Muscle of leg (tissue), 16 donors: ENCODE measurements at places on chromosomes 16 and 17. TPM values are rescaled to one million over a fixed set of nuclear protein-coding genes. Genes with fewer than 3 reads are reported as not detected.

DNA sequence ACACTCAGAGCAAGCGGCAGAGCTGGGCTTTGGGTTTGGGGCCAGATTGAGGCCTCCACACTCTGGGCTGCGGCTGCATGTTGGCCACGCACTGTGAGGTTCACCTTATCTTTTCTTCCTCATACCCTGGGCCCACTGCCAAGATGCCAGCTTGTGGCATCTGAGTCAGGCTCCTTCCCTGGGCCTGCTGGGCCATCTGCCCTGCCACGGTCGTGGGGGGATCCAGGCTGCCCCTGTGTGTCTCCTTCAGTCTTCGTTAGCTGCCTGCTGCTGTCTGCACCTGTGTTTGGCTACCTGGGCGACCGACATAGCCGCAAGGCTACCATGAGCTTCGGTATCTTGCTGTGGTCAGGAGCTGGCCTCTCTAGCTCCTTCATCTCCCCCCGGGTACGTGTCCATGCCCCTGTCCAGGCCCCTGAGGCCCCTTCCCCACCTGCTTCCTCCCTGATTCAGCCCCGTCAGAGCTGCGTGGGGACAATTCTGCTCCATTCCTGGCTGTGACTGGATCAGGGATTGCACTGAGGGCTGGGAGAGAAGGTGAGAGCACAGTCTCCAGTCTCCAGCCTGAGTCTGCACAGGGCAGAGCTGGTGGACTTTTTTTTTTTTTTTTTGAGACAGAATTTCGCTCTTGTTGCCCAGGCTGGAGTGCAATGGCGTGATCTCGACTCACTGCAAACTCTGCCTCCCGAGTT is 11.2 kb downstream of the SPNS3 start:
- H3K36me3 ChIP-seq, result no peaks in the 10 kb centered on the region
- H3K4me3 ChIP-seq, result no peak overlapping the region
- DNase-seq, result peak; percentile 23
- peaks cover 3% of the 10 kb centered on the region for H3K4me1 ChIP-seq
- H3K27me3 ChIP-seq, result peaks cover 2% of the 10 kb centered on the region
- H3K27ac ChIP-seq, result no peak overlapping the region

STH gene
- not detected for polyA plus RNA-seq

GRCh38 chr17:1076299-1076981 is 79.5 kb downstream of the TIMM22 start:
- peaks cover 28% of the 10 kb centered on the region for H3K36me3 ChIP-seq
- H3K4me3 ChIP-seq, result no peak overlapping the region
- no peak for DNase-seq

- H3K4me1 ChIP-seq, result peaks cover 28% of the 10 kb centered on the region
- H3K4me3 ChIP-seq, result no peak overlapping the region
- H3K27ac ChIP-seq, result no peak overlapping the region
- DNase-seq, result no peak
- no peaks in the 10 kb centered on the region for H3K36me3 ChIP-seq
- H3K27me3 ChIP-seq, result peaks cover 3% of the 10 kb centered on the region
Measured at GRCh38 chr17:21361020-21361809, 14.9 kb upstream of the KCNJ12 start.

DNA sequence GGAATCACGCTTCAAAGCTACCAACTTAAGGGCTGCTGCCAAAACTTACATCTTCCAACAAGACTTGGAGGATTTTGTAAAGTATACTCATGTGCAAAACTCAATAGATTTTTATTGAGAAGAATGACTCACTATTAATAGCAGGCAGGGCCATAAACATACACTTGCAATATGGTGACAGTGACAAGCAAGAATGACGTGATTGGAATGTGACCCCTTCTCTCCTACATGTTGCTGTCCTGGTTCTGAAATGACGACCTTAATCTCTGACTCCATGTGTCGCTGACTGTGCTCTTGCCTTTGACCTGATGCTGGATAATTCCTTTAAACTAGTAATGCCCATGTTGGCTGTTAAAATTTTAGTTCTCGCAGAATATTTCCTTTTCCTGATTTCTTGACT is 174.5 kb downstream of the PARN start:
- H3K4me1 ChIP-seq, result peaks cover 2% of the 10 kb centered on the region
- H3K4me3 ChIP-seq, result no peak overlapping the region
- H3K27me3 ChIP-seq, result no peaks in the 10 kb centered on the region
- H3K27ac ChIP-seq, result no peak overlapping the region
- DNase-seq, result peak; percentile 44

- H3K27me3 ChIP-seq, result no peaks in the 10 kb centered on the region
- H3K4me3 ChIP-seq, result no peak overlapping the region
- no peaks in the 10 kb centered on the region for H3K4me1 ChIP-seq
- H3K27ac ChIP-seq, result no peak overlapping the region
Measured at GRCh38 chr17:76635039-76635438, 8.5 kb downstream of the ST6GALNAC1 start.

DNA sequence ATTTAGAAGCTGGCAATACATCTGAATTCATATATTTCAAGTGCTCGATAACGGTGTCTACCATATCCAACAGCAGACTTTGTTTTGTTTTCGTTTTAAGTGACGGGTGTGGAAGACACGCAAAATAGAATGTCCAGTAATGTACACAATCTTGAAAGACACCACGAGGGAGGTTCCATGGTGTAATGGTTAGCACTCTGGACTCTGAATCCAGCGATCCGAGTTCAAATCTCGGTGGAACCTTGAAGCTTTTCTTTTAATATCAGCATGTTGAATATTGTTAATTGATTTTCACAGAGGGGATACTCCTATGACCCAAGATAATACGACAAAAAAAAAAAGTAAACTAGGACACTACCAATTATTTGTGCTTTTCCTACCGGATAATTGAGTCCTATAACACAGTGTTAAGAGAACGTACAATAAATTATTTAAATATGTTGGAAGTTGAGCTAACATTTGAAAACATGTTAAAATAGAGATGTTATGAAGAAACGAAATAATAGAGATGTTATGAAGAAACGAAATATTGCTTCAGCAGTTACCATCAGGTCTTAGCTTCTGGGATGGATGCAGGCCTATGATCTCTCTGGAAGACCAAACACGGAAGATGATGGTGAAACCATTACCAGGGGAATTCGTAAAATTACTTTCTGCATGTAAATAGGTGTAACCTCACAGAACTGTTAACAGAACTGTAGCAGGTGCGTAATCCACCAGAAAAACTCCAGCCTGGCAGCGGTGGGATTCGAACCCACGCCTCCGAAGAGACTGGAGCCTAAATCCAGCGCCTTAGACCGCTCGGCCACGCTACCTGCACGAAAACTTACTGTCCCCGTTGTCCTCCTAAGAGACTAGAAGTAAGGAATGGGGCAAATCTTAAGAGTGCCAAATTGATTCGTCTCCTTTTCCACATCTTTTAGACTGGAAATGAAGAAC is 1.5 kb upstream of the ALOXE3 start:
- peak; percentile 97 for DNase-seq
- peaks cover 49% of the 10 kb centered on the region for H3K4me1 ChIP-seq
- no peaks in the 10 kb centered on the region for H3K36me3 ChIP-seq

GRCh38 chr17:50645748-50646682 is 11.3 kb downstream of the ABCC3 start:
- no peak overlapping the region for H3K27ac ChIP-seq
- no peak overlapping the region for H3K4me3 ChIP-seq
- H3K36me3 ChIP-seq, result no peaks in the 10 kb centered on the region

DNA sequence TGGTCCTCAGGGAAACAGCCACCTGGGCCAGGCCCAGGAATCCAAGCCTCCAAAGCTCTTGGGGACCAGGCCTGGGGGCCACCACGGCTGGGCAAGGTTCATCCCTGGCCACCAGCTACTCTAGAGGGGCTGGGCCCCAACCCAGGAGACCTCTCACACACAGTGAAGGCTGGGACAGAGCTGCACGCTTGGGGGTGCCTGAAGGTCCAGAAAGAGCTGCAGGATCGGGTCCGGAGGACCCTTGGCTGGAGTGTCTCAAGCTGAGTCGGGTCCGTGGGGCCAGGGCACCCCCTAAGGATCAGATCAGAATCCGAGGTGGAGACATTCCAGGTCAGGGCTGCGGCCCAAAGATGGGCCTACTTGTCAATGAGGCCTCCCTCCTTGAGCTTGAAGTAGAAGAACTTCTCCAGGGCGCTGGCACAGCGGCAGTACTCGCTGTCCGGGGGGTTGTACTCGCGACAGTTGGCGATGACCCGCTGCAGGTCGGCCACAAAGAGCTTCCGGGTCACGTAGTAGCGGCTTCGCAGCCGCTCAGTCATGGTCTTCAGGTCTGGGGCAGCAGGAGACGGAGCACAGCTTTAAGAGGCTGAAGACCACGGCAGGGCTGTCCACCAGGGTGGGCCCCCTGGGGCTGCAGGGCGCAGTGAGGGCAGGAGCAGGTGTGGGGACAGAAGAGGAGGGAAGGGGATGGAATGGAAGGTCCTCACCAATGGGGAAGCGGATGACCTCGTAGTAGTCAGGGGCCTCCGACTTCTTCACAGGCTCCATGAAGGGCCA is 967 bp upstream of the DHX58 start:
- H3K4me1 ChIP-seq, result peaks cover 28% of the 10 kb centered on the region
- peaks cover 66% of the 10 kb centered on the region for H3K36me3 ChIP-seq
- no peaks in the 10 kb centered on the region for H3K27me3 ChIP-seq

GPR179 gene
- polyA plus RNA-seq, result 0.37 TPM

DNA sequence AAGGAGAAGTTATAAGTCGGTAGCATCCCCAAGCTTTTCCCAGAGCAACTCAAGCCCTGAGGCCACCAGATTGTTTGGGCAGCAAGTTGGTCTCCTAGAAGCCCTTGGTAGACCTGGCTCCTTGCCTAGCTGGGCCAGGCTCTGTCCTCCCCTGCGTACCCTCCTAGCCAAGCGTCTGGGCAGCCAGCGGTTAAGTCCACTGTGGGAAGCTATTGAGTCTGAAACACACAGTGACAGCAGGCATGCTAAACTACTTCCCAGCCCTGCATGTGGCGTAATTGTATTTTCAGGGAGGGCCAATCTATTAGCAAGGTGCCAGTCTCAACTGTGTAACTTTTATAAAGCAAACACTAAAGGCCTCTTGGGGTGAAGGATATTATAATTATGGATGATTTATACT is 419.1 kb upstream of the RBFOX1 start:
- no peak for DNase-seq
- H3K27me3 ChIP-seq, result no peaks in the 10 kb centered on the region
- no peaks in the 10 kb centered on the region for H3K4me1 ChIP-seq
- H3K36me3 ChIP-seq, result no peaks in the 10 kb centered on the region
- no peak overlapping the region for H3K27ac ChIP-seq
- H3K4me3 ChIP-seq, result no peak overlapping the region

GRCh38 chr17:39238311-39238972 is 12.7 kb upstream of the STAC2 start:
- no peaks in the 10 kb centered on the region for H3K36me3 ChIP-seq
- no peak overlapping the region for H3K4me3 ChIP-seq
- no peak for DNase-seq
- peaks cover 12% of the 10 kb centered on the region for H3K4me1 ChIP-seq
- H3K27me3 ChIP-seq, result peaks cover 4% of the 10 kb centered on the region

BAHCC1 gene
- polyA plus RNA-seq, result 16.6 TPM

GAS7 gene
- 45.9 TPM for polyA plus RNA-seq

HIGD1B gene
- 3.6 TPM for polyA plus RNA-seq

- H3K4me1 ChIP-seq, result no peaks in the 10 kb centered on the region
- no peaks in the 10 kb centered on the region for H3K36me3 ChIP-seq
- DNase-seq, result no peak
- no peaks in the 10 kb centered on the region for H3K27me3 ChIP-seq
- no peak overlapping the region for H3K27ac ChIP-seq
- H3K4me3 ChIP-seq, result no peak overlapping the region
Measured at GRCh38 chr17:66335797-66336196, 33.4 kb downstream of the PRKCA start.

SLC35G6 gene
- 0.15 TPM for polyA plus RNA-seq

TP53TG3C gene
- polyA plus RNA-seq, result not detected

- no peaks in the 10 kb centered on the region for H3K27me3 ChIP-seq
- DNase-seq, result no peak
- H3K4me1 ChIP-seq, result peaks cover 15% of the 10 kb centered on the region
Measured at GRCh38 chr17:41910701-41911391, 7.9 kb downstream of the ACLY start.

DNA sequence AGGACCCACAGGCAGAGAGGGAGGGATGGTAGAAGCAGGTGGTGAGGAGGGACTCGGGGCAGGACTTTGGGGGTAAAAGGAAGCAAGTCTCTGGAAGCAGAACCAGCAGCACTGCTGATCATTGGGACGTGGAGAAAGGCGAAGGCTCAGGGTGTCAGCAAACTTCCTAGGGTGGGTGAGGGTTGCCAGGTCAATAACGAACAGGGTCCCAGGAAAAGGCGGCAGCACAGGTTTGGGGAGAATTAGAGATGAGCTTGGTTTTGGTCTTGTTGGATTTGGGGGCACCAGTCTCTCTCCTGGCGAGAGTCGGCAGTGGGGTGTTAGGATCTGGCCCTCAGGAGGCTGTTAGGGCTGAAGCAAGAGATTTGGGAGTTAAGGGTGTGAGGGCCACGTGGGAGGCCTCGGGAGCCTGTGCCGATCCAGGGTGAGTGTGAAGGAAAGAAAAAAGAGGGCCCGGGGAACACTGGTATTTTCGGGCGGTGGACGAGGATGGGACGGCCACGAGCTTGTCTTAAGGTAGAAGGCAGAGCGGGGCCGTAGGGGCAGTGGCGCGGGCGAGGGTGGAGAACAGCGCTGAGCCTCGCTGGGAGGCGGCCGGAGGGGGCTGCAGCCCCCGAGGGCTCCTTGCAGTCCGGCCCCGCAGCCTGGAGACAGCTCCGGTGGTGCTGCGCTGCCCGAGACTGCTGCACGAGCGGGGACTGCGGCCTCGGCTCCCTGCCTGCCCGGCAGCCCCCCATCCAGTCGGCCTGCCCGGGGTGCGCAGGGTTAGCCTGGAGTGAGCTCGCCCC is 765 bp upstream of the ADORA2B start:
- no peak overlapping the region for H3K27ac ChIP-seq
- H3K36me3 ChIP-seq, result no peaks in the 10 kb centered on the region
- peak overlapping the region; percentile 46 for H3K4me3 ChIP-seq
- no peak for DNase-seq

DNA sequence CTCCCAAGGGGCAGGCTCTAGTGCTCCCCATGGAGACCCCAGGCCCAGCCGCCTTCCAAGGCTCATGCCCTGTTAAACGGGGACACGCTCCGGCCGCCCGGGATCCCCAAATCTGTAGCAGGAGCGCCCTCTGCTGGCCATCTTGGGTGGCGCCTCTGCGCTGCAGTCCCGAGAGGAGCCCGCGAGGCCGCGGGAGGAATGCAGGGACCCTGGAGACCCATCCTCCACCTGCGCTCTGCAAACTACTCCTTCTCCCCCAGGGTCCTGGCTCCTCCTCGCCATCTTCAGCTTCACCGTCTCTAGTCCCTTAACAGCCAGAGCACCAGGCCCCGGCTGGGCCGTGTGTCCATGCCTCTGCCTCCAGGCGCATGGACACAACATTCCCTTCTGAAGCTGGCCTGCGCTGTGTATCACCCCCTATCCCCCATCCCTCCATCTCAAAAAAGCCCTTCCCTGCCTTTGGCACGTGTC is 23.6 kb upstream of the KRT17 start:
- H3K27ac ChIP-seq, result no peak overlapping the region
- peak; percentile 79 for DNase-seq
- peaks cover 2% of the 10 kb centered on the region for H3K27me3 ChIP-seq
- no peaks in the 10 kb centered on the region for H3K36me3 ChIP-seq
- no peak overlapping the region for H3K4me3 ChIP-seq

ITGAL gene
- 2.2 TPM for polyA plus RNA-seq
